ENCODE measurements at places on chromosomes 12 and 14. TPM values are rescaled to one million over a fixed set of nuclear protein-coding genes. Genes with fewer than 3 reads are reported as not detected.

DNA sequence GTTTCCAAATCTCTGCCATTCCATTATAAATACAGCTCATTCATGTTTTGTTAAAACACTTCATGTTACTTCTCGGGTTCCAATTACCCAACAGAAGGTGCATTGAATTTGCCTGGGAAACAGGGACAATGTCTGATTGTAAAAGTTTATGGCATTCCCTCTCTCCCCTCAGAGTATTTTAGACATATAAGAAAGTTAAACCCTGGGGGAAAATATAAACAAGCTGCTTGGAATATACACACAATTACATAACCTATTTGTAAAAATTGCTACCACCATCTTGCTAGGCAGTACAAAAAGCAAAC lies 60.0 kb downstream of the BTG1 start:
- no peak for DNase-seq

DNA sequence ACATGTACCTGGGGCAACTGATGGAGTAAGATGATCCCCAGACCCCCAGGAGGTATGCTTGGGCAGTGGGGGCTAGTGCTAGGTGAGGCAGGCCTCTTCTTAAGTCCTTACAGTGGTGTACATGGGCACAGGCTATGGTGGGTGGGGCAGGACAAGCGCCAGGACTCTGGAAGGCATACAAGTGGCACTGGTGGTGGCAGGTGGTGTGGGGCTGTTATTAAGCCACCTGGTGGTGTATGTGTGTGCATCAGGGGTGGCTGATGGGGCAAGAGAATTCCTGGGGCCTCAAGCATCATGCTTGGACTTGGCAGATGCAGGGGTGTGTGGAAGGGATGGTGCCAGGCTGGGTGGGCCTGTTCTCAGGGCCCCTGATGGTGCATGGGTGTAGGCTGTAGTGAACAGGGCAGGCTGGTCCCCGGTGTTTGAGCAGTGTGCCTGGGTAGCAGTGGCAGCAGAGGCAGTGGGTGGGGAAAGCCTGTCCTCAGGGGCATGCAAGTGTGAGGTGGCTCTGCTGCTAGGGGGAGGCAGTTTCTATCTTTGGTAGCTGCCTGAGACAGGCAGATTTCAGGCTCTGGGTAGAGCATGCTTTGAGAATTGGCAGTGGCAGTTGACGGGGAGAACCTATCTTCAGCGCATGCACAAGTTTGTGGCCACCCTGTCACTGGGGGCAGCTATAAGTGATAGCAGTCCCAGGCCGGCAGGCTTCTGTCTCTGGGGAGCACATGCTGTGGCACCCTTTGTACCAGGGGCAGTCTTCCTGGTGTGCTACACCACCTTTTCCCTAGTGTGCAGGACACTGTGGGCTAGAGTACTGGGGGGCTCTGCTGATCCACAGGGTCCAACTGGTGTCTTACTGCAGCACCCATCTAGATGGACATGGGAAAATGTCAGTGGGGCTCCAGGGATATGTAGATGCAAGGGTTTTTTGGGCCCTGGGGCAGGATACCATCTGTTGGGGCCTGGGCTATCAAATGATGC lies 52.6 kb upstream of the ABCD2 start:
- DNase-seq: no peak

DNA sequence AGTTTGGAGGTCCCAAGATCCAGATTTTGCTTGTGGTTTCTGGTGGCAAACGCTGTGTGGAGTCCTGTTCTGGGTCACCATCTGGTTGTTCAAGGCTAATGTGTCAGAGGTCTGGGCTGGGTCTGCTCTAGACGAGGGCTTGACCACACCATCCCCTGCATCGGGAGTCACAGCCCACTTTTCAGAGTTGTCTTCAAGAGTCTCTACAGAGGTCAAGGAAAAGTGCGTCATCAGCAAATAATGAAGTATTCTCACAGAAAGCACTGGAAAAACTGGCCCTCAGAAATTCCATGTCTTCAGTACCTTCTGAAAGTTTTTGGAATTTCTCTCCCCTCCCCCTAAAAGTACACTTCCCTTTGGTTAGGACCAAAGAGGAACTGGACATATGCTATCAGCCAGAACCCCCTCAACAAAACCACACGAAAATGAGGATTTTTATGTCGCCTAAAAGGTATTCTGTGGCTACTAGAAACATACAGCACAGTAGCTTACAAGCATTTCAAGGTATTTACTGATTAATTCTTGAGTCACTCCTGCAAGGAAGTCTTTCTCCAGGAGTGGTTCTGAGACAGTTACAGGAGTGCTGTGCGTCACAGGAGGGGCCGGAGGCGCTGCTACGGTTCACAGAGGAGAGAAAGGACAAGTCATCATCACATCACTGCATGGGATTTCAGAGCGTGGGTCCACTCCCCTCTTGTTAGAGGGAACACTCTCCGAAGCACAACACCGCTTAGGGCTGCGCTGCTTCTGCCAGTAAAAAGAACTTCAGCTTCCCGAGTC lies 35.4 kb downstream of the RAD52 start:
- DNase-seq: no peak

DNA sequence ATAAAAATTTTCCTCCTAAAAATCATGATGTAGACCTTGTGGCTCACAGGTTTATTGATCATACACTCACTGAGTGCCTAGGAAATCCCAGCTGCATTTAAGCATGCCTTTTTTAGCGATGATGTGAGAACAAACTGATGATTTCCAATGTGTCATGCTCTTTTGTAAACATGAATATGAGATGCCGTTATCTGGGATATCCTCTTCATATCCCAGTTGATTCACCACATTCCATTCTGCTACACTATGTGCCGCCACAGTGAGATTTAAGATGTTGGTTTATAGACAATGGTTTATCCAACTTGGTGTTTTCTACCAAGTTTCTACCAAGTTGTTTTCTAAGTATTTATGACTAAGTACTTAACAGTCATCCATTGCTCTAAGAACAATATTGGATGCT lies 5.2 kb downstream of the OR4E1 start:
- DNase-seq: no peak

DNA sequence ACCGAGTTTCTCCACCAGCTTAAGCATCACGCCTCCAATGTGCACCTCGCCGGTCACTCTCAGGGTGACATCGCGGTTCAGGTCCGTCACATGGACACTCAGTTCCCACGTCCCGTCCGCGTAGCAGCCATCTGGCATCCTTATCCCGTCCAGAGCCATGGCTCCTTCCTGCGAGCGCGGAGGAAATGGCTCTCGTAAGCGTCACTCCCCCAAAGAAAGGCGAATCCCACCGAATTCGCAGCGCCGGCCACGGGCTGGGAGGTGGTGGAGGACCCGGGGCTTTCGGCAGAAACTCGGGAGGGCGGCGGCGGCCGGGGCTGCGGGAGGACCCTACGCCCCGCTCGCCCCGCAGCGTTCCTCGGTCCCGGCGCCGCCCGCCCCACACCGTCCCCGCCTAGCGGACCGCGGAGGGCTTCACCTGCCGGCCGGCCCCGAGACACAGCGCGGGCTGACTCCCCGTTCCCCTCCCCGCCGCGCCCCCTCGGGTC lies 396 bp downstream of the FERMT2 start:
- peak; percentile 74 for DNase-seq

The SIX4 gene
- total RNA-seq: 28.8 TPM

The SYCP3 gene
- 0.04 TPM for total RNA-seq

DNA sequence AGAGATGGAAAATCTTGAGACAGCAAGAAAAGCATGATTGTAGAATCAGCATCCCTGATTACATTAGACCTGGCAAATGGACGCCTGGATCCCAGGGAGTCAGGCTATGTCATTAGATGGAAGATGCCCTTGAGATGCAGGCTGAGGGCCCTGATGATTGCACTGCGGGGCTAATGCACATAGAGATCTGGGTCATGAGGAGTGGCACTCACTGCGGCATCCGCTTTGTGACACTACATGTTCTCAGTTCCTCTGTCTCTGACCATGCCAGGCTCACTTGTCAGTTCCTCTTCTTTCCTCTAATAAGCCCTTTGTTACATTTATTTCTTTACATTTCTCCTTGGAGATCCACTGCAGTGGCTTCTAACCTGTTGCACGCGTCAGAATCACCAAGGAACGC lies 70.1 kb upstream of the GPATCH2L start:
- DNase-seq: no peak

- no peak for DNase-seq
Measured at GRCh38 chr14:55207832-55208231, 16.4 kb upstream of the DLGAP5 start.

DNA sequence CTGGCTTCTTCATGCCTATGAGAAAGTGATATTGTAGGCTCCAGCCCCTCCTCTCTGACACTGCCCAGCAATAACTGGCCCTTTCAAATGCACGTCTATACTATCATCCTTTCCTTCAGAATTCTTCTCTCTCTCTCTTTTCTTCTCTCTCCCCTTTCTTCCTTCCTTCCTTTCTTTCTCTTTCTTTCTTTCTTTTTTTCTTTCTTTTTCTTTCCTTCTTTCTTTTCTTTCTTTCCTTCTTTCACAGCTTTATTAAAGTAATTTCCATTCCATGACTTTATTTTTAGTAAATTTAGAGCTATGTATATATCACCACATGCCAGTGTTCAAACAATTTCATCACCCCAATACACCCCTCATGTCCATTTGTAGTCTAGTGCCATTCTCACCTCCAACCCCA lies 302.1 kb downstream of the RPAP3 start:
- no peak for DNase-seq

DNA sequence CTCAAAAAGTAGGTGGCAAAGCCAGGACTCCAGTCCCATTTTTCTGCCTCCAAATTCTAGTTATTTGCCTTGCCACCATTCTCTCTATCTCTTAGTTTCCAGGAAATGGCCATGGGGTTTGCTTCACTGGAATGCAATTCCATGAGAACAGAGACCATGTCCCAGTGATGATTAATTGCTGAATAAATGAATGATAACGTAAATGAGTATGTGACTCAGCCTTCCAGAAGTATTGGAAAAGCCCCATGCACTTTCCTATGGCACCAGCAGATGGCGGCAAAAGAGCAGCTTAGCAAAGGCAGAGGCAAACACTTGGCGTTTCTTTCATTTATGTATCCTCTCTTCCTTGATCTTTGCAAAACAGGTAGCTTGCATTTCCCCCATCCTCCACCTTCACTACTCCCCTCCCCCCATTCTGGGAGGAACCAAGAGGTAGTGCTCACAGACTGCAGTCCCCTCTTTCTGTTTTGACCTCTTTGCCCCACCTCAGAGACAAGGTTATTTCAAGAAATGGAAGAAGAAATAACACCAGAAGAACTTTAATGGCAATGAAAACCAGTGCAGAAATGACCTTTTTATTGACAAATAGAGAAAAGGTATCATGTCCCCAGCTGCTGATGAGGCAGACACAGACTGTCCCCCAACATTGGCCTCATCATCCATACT lies 21.3 kb downstream of the TBX3 start:
- peak; percentile 78 for DNase-seq

The ABCC9 gene
- total RNA-seq: not detected

DNA sequence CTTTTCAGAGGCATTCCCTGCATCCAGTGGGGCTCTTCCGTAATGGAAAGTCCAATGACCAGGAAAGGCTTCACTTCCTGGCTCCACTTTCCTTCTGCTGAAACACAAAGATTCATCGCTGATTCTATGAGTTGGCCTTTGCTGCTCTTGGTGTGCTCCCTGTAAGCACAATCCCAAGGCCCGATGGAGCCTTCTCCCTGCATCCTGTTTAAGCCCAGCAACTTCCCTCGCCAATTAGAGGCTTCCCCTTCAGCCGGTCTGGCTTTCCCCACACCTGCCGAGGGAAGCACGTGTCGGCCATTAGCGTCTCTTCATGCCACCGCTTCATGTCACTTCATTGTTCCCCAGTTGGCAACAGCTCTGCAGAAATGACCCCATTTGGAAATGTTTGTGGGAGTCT lies 693.9 kb downstream of the MED13L start:
- no peak for DNase-seq

- no peak for DNase-seq
Measured at GRCh38 chr12:92028441-92028709, 117.3 kb downstream of the BTG1 start.

DNA sequence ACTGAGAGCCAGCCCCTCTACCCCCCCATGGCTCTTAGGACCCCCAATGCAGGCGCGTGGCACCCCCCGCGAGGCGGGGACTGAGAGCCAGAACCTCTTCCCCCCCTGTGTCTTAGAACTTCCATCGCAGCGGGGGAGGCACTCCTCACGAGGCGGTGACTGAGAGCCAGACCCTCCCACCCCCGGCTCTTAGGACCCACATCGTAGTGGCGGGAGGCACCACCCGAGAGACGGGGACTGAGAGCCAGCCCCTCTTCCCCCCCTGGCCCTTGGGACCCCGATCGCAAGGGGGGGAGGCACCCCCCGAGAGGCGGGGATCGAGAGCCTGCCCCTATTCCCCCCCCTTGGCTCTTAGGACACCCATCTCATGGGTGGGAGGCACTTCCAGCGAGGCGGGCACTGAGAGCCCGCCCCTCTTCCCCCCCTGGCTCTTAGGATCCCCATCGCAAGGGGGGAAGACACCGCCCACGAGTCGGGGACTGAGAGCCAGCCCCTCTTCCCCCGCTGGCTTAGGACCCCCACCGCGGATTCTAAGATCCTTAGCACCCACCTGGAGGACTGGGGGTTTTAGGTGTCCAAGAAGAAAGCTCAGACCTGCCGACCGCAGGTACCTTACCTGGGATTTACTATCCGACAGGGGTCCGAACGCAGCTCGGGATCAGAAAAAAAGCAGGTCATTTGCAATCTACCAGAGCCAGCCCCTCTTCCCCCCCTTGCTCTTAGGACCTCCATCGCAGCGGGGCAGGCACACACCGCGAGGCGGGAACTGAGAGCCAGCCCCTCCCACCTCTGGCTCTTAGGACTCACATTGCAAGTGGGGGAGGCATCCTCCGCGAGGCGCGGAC lies 44.9 kb downstream of the DDX11 start:
- DNase-seq: peak; percentile 87

The ENDOU gene
- total RNA-seq: not detected

The RFLNA gene
- total RNA-seq: 1.4 TPM

- no peak for DNase-seq
Measured at GRCh38 chr14:63565448-63565847, 22.3 kb upstream of the PPP2R5E start.

The FOXN4 gene
- total RNA-seq: not detected

DNA sequence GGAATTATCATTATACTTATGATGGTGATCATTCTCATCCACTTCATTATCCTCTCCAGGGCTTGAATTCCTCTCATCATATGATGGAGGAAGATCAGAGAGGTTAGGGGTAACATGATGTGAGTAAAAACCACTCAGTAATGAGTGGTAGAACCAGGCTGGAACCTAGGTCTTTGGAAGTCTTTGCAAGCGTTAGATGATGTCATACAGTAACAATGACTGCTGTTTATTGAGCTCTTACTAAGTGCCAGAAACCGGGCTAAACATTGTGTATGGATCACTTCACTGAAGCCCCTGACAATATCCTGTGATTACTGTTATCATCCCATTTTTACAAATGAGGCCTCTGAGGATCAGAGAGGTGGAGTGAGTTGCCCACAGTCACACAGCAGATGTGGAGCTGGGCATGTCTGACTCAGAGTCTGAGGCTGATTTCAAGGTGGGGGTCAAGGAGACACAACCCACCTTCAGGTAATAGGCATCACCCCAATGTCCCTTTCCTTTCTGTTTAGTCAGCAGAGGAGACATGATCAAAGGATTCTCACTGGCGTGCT lies 19.5 kb downstream of the WSCD2 start:
- DNase-seq: no peak

GRCh38 chr12:132030367-132031038 lies 80.8 kb downstream of the EP400 start:
- no peak for DNase-seq

GRCh38 chr14:23577710-23578392 lies 739 bp downstream of the JPH4 start:
- DNase-seq: peak; percentile 63

Measured in neural progenitor cell (in vitro differentiated cells).